Activated T-helper 2 cell treated with anti-CD3 and anti-CD28 coated beads, Interferon-gamma antibody, Interleukin-2, Interleukin-4, amounts not matched to agents 10 μg/mL and 5 μg/mL and 100 μg/mL, durations not matched to agents 14 hours and 24 hours and 36 hours (primary cell): ENCODE measurements at places on chromosomes 2 and 18. TPM values are rescaled to one million over a fixed set of nuclear protein-coding genes. Genes with fewer than 3 reads are reported as not detected.

SERPINB12 gene
- total RNA-seq: not detected in 2 replicates

GNAL gene
- 0.14 and 0.52 TPM in 2 replicates for total RNA-seq

SERPINB7 gene
- not detected in 2 replicates for total RNA-seq

SULT6B1 gene
- not detected in 2 replicates for total RNA-seq

TRIM43 gene
- 0.11 and 0.25 TPM in 2 replicates for total RNA-seq

GRHL1 gene
- total RNA-seq: 0.90 and 1.4 TPM in 2 replicates

CDK5R2 gene
- not detected in 2 replicates for total RNA-seq

SLC30A3 gene
- total RNA-seq: 1.7 and 1.9 TPM in 2 replicates

HOXD9 gene
- total RNA-seq: not detected in 2 replicates

GCKR gene
- total RNA-seq: not detected in 2 replicates

NT5DC4 gene
- total RNA-seq: not detected in 2 replicates

PRLH gene
- total RNA-seq: not detected in 2 replicates

CD8B2 gene
- total RNA-seq: not detected in 2 replicates
